ENCODE measurements at places on chromosomes 13 and 19.

DNA sequence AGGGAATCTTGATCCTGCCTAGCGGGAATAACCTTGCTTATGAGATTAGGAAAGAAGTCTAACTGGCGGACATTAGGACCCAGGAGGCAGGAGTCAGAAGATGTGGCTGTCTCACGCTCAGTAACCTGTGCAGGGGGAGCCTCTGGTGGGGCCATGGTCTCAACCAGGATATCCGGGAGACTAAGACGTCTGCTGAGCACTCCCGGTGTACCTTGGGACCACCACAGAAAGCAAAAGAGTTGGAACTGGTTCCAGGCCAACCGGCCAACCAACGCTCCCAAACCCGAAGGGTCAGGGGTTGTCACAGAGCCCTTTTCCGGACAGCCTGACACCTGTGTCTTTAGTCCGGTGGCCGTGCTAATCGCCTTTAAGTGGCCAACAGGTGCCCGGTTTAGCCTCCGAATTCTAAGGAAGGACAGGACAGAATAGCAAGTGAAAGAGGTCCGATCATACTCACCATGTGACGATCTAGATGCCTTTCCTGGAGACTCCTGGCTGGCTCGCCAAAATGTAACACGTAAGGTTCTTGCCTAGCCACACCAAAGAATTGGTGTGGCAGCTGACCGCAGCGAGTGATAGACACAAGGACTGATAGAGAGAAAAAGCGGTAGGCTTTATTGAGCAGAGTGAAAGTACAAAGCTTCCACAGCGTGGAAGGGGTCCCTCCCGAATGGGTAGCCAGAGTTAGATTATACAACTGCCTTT lies 103.9 kb upstream of the DIAPH3 start:
- peak; percentile 29 for DNase-seq

- DNase-seq, result no peak
Observed at GRCh38 chr13:29801737-29802305, 48.6 kb downstream of the UBL3 start.

- DNase-seq, result no peak
Observed at GRCh38 chr13:79404361-79404760, 1.7 kb downstream of the RBM26 start.

DNA sequence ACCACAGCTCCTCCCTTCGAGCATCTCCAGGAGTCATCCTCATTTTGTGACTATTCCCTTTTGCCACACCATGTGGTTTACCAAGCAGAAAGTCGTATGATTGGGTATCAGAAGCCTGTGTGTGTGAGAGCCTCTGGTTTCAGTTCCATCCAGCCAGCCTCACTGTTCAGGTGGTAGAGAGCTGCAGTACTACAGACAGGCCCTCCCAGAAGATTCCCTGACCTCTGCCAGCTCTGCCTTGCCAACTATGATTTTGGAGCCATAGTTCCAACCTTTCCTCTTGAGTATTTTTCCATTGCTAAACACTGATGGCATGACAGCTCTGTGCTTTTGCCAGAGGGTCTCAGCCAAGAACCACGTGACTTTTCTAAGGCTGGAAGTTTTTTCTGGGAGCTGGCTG lies 82.5 kb downstream of the DHRS12 start:
- DNase-seq, result no peak

DNA sequence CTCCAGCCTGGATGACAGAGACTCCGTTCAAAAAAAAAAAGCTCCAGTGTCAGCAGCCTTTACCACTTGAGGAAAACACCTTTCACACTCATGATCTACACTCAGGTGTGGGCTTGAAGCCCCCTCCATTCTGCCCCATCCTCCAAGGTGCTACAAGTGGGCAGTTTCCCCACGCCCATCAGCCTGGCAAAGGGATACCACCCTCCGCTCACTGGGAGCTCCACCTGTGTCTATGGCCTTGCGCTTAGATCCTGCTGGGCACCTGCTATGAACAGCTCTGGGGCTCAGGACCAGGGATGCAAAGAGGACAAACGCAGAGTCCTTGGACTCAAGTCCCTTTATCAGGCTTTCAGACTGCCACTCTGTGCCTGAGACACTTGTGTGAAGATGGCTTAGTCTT lies 127.8 kb downstream of the CRYL1 start:
- no peak for DNase-seq

DNA sequence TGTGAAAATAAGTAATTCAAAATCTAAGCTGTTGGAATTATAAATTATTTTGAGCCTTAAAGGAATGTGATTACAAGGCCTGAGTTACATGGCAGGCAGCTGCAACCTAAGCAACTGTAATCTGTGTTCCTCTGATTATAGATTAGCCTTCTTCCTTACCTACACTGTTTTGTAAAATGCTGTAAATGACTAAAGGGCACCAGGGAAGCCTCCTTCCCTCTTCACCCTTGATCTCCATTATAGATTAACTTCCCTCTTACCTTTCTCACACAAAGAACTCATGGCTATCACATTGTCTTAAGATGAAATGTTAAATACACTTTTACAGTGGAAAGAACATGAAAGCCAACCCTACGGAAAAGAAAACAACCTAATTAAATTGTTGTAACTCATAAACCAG lies 423.7 kb upstream of the KLF12 start:
- no peak for DNase-seq

DNA sequence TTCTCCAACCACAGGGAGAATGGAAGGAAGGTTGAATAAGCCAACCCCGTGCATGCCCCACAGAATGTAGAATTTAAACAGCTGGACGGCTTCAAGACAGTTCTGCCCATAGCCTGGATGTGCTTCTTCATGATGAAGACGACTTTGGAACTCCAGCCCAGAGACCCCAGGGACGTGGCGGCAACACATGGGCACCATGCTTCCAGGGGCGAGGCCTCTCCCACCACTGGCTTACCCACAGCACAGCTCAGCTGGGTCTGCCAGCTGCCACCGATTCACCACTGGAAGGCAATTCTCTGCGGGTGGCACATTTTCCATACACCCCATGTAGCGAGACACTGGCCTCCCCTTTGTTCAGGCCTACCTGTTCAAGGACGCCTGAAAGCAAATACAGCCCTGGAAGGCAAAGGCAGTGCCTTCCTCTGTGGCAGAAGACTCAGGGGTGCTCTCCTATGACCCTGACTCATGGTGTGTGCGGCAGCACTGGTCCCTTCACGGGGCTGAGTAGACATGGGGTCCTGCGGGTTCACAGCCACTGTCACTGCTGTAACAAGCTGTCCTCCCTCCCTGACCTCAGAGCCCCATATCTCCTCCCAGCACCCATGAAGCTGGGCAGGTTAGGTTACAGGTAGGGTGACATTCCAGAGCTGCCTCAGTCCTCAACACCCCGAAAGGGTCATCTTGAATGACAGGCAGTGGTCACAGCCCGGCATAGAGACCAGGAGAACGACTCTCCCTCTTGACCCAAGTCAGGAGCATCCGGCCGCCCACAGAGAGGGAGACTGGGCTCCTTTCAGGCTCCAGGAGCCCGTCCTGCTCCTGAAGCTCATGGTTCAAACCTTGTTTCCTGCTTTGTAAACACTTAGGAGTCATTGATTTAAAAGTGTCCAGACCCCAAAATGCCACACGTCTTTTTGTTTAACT lies 72.7 kb downstream of the SPACA7 start:
- no peak for DNase-seq

DNA sequence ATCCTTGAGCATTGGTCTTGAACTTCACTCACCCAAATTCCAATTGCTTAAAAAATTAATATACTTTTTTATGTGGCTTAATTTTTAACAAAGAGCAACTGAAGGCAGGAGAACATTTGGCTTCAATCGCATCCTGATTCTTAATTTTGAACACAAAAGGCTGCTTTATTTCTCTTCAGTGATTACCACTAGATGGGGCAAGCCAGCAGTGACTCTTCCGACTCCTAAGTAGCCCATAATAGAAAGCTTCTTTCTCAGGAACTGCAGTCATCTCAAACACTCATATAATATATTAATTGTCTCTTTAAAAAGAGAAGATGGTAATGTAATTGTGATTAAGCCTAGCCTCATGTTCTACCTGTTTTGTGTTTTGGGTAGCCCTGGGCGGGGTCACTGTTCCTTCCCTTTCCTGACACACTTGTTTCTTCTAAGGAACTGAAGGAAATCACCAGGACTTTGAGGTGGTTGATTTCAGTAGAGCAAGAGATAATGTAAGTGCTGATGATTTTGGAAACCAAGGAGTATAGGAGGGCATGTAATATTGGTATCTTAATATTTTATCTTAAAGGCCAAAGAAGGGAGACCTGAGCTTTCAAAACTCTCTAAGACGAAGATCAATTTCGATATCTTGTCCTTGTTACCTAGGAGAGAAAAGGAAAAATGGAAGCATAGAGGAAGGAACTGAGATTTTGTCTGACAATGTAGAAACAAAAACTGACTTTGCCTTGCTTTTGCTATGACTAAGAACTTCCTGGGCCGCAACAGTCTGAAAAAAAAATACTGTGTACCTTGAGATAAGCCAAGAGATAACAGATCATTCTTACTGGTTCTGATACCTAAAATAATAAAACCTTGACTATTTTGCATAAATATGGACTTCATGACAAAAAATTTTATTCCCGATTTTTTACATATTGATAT lies 73.1 kb downstream of the TNFSF13B start:
- DNase-seq, result no peak

- DNase-seq, result no peak
Observed at GRCh38 chr19:17575871-17576757, 20.7 kb downstream of the COLGALT1 start.

DNA sequence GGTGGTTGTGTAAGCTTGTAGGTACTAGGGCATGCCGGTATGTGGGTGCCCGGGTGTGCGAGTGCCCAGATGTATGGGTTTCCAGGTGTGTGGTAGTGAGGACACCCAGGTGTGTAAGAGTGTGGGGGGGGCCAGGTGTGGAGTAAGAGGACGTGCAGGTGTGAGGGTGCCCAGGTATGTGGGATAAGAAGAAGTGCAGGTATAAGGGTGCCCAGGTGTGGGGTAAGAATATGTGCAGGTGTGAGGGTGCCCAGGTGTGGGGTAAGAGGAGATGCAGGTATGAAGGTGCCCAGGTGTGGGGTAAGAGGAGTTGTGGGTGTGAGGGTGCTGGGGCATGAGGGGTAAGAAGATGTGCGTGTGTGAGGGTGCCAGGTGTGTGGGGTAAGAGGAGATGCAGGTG lies 14.3 kb downstream of the MARK4 start:
- no peak for DNase-seq

- peak; percentile 25 for DNase-seq
Observed at GRCh38 chr19:46697204-46697960, 19.5 kb downstream of the PRKD2 start.

GRCh38 chr13:112655913-112656312 lies 33.9 kb upstream of the ATP11A start:
- no peak for DNase-seq

DNA sequence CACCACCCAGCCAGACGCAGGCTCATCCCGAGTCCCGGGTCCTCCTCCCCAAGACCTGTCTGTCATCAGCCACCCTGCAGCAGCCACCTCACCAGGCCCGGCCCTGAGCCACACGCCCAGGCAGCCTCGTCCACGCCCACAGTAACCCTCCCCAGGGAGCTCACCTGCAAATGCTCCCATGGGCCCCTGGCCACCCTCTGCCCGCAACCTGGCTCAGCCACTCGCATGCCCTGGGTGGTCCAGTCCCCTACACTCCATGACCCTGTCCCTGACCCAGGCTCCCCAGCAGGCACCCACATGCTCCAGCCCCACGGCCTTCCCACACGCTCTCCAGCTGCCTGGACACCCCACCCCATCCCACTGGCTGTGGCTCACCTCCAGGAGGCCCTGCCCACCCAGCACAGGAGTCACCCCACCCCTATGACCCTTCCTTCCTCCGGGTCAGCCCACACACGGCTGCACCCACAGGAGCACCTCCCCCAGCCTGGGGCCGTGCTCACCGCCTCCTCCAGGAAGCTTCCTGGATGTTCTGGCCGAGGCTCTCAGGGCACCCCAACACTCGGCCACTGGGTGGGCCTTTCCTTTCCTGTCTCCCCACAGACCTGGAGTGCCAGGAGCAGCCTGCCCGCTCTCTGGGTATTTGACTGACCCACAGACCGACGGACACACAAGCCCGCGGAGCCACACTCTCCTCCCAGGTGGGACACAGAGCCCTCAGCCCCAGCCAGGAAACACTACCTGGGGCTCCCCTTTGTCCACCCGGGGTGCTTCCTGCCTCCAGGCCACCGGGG lies 3.6 kb downstream of the TMEM259 start:
- DNase-seq, result no peak

GRCh38 chr13:27820524-27821482 lies 28.5 kb downstream of the GSX1 start:
- DNase-seq, result no peak

DNA sequence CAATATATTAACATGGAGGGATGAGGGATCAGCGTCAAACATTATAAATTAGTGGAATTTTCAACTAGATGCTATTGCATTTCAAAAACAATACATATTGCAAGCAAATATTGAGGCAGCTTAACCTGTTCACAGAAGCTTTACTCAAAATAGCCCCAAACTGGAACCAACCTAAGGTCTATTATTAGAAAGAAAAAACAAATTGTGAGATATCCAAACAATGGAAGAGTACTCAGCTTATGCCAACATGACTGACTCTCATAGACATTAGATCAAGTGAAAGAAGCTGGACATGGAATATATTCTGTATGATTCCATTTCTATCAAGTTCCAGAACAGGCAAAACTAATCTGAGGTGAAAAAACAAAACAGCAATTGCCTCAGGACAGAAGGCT lies 27.6 kb upstream of the NEK3 start:
- no peak for DNase-seq

DNA sequence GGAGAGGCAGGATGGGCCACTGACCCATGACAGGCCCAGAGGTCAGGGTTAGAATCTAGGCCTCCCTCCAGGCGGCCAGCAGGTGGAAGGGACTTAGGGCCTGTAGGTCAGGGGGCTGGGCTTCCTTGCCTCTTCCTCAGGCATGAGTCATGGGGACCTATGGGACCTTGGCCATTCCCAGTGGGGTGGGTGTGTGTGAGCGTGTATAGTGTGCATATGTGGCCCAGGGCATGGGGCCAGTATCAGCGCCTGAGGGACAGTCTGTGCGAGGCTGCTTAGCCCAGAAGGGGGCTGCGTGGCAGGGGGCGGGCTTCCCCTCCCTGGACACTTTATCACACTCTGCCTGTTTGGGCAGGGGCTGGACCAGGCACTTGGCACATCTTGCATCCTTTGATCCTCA lies 13.3 kb downstream of the KCTD15 start:
- DNase-seq, result no peak

DNA sequence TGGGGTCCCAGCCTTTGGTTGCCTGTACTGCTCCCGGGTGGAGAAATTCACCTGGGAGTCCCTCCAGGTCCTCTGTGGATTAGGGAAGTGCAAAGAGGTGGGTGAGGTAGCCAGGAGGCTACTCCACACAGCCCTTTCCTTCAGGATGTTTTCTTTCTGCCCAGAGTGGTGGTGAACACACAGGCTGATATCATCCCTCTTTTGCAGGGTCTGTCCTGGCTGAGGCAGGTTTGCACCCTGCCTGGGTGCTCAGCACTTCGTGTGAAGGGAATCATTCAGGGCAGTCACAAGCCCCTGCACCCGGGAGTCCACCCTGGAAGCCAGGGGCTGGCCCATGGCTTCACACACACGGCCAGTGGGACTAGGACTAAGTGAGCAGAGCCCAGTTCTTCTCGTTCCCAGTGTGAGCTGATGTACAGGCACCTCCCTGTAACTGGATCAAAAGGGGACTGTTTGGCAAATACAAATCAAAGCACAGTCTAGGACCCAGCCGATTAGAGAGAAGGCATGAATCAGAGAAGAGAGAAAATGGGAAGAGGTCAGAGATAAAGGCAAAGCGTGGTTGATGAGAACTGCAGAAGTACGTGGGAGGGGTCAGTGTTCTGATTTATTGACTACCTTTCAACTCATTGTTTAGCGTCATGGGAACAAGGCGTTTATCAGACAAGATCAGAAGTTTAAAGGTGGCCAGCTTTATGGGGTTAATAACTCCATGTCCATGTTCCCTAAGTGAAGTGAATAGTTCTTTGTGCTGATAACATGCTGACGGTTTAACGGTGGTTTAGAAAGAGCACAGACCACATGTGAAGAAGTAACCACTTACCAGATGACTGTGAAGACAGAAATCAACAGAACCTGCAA lies 30.4 kb upstream of the SPATA13 start:
- no peak for DNase-seq
